ENCODE measurements at places on chromosomes 7 and 10.

DNA sequence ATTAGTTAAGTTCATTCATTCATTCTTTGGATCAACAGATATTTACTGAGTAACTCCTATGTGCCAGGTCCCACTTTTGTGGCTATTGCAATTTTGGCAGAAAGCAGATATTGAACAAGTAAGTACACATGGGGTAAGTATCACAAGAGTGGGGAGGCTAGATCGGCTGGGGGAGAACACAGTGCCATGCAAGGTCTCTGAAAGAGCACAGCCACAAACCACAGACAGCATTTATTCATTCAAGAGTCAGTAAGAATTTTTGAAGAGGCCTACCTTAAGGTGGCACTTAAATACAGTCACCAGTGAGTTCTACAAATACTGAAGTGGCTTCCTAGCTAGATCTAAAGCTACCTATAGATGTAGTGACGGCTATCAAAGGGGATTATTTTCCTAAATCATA, 304.2 kb downstream of the RNLS start:
- DNase-seq: no peak

DNA sequence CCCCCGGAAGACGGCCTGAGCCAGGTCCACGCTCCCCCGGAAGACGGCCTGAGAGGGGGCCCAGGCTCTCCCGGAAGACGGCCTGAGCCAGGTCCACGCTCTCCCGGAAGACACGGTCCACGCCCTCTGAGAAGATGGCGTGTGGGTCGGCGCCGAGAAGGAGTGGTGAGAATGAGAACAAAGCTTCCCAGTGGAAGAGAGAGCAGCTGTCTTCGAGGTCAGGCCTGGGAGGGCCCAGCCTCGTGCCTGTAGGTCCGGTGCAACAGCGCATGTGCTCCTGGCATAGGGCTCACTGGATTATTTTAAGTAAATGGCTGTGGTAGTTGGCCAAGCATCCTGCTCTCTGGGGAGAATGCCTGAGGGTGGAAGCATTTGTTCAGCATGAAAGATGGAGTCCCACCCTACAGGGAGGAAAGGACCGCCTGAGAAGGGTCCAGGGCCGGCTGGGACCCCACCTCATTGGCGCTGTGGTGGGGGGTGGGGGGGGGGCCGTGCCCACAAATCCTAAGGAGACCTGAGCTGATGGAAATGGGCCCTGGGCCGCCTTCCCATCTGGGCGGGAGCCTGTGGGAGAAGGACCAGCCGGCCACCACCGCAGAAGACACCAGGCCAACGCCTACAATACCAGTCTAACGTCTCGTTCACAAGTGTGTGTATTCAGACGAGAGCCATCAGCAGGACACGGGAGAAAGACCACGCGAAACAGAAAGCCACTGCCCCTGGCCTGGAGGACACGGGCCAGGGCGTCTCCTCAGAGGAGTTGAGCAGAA, 210.0 kb downstream of the WDR37 start:
- no peak for DNase-seq

GRCh38 chr7:28531291-28531690, 119.0 kb downstream of the CREB5 start:
- no peak for DNase-seq

GRCh38 chr7:140025241-140025640, 37.5 kb downstream of the PARP12 start:
- no peak for DNase-seq

Data from activated CD4-positive, alpha-beta T cell treated with anti-CD3 and anti-CD28 coated beads, Interleukin-2, amount 50 U/mL, for 16 hours (primary cell).